Stimulated activated CD8-positive, alpha-beta memory T cell treated with anti-CD3 and anti-CD28 coated beads, Interleukin-7, amount 100 ng/mL, for 4 hours (primary cell): ENCODE measurements at places on chromosomes 4 and X.

GRCh38 chr4:30875658-30876269 is 155.6 kb downstream of the PCDH7 start:
- no peak for DNase-seq

DNA sequence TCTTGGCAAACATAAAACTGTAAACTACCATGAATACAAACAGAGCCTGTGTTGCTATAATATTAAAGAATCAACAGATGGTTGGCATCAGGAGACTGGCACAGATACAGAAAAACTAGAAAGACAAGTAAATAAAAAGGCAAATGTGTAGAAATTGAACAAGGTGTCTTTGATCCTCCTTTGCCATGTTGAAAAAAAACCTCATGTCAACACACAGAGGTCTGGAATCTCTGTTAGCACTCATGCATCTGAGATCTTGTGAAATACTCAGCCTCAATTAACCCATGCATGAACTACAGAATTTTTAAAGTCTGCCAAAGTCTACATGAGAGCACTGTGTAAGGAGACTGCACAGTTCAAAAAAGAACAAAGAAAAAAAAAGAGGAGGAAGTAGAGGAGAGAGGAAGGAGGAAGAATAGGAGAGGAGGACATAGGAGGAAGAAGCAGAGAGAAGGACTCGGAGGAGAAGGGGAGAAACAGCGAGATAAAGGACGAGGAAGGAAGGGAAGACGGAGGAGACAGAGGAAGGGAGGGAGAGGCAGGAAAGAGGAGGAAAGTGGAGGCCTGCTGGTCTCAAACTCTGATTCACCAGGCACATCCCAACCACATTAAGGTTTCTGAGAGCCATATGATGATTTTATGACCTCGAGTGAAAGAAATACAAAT is 52.8 kb downstream of the PRDM5 start:
- no peak for DNase-seq

- DNase-seq: no peak
Measured at GRCh38 chr4:113785781-113786180, 24.2 kb upstream of the CAMK2D start.

DNA sequence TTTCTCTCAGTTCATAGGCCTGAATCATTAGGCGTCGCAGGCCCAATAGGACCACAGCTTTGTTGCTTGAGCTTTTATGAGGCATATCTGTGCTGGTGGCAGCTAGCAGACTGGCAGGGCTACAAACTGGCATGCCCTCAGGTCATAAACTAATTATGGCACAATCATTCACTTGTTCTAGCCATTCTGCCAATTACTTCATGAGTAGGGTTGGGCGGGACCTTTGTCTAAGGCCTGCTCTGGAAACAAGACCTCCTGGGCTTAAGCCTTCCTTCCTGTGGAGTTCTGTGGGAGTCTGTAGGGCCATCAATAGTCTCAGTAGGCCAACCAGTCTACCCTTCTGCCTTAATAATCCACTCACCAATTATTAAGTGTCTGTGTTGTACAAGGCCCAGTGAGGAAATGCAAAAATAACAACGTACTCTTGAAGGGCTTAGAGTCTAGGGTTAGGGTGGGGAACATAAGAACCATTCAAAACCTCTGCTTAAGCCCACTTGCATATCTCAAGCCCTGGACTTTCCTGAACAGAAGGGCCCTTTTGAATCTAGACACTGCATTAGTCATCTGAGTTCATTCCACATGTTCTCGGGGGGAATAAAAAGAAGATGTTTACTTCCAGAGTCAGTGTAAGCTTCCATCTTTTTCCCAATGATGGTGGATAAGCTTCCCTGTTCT is 44.5 kb downstream of the SHROOM4 start:
- no peak for DNase-seq

DNA sequence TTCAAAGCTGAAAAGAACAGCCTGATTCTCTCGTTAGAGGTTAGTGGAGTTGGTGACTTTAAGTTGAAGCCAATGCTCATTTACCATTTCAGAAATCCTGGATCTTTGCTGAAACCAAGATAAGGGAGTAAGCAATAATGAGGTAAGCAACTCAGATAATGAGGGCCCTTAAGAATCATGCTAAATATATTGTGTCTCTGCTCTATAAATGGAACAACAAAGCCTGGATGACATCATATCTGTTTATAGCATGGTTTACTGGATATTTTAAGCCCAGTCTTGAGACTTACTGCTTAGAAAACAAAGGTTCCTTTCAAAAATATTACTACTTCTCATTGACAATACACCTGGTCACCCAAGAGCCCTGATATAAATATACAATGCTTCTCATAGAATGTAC is 276.7 kb upstream of the PPARGC1A start:
- DNase-seq: no peak

- DNase-seq: no peak
Measured at GRCh38 chr4:7530932-7531639, 96.4 kb upstream of the PSAPL1 start.

- no peak for DNase-seq
Measured at GRCh38 chrX:128848374-128848773, 674.9 kb downstream of the SMARCA1 start.

- DNase-seq: no peak
Measured at GRCh38 chrX:41351923-41352322, 18.0 kb downstream of the DDX3X start.

GRCh38 chr4:145719752-145720624 is 40.0 kb downstream of the C4orf51 start:
- DNase-seq: no peak

DNA sequence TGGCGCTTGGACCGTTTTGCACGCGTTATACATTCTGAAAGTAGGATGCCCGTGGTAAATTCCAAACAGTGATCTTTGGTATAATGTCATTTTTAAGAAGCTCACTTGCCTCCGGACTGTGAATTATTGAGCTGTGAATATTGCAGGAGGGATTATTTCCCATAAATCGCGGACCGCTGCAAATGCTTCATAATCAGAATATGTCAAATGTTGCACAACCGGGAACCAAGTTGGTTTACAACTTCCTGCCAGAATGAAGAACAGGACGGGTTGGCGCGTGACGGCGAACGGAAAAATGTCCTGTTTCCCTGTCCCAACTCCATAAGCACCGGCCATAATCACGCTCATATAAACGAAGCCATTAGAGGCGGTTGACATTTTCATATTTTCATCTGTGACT is 67.6 kb downstream of the SHOX start:
- DNase-seq: no peak

DNA sequence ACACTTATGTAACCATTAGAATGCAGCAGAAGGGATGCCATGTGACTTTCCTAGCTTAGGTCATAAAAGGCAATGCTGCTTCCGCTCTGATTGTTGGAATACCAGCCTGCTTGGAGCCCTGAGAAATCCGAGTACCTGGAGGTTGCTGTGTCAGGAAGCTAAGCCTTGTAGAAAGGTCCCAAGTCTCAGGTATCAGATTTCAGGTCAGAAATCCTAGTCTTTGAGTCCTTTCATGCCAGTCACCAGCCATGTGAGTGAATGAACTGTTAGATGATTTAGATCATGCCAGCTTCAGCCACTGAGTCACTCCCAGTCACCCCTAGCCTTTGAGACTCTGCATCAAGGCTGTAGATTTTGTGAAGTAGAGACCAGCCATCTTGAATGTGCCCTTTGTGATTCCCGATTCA is 23.5 kb downstream of the RAP1GDS1 start:
- DNase-seq: no peak

DNA sequence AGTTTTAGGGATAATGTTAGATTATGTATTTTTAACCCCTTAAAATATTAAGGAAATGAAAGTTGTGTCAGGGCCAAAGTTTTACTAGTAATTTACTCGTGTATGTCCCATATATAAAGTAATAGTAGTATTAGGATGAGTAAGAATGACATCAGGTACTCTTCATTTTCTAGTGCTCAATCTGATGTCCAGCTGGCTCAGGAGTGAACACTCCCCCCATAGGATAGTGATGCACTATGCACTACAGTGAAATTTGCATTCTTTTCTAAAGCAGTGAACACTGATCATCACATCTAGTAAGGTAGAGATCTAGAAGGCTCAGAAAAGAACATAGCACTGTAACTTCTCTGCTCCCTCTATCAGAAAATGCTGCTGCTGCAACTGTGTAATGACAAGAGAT is 409.7 kb downstream of the GLUD2 start:
- no peak for DNase-seq

DNA sequence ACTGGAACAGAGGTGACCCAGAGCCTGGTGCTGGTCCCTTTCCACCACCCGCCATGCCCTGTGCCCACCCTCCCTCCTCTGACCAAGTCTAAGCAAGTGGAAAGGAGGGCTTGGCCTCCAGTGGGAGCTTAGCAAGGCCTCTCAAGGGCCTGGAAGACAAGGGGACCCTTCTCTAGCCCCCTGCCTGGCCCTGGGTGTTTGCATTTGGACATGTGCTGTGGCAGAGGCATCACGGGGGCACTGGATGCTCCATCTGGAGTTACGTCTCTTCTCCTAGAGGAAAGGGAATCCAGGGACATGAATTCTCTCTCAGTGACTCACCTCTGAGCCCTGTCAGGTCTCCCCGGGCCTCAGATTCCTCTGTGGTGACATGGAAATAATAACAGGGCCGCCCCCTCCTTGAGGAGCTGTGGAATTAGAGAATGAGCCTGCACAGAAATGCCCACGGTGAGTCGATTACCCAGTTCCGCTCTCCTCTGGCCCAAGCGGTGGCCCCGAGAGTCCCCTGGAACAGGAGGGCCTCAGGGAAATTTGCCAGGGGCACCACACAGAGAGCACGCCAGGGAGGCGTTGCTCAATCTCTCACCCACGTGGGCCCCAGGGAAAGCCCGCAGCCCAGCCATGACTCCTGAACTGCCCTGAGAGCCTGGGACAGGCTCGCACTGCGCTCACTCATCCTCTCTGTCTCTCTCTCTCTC is 189.6 kb downstream of the BCOR start:
- DNase-seq: no peak

GRCh38 chr4:81906905-81907304 is 435.2 kb upstream of the RASGEF1B start:
- no peak for DNase-seq

DNA sequence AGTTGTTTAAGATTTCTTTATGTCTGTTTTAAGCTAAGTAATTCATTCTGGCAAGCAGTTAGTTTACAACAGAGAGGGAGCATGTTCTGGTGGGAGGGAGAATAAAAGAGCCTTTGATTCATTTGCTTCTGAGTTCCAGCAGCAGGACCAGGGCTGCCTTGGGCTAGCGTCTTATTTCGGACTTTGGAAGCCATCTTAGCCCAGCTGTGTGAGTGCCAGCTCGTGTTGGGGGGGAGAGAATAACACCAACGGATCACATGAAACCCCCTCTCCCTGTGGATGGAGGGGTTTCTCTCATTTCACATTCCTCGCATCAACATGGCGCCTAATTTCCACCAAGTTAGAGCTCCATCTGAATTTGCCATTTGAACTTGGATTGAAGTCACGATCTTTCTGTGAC is 7.4 kb downstream of the GAB1 start:
- DNase-seq: no peak

DNA sequence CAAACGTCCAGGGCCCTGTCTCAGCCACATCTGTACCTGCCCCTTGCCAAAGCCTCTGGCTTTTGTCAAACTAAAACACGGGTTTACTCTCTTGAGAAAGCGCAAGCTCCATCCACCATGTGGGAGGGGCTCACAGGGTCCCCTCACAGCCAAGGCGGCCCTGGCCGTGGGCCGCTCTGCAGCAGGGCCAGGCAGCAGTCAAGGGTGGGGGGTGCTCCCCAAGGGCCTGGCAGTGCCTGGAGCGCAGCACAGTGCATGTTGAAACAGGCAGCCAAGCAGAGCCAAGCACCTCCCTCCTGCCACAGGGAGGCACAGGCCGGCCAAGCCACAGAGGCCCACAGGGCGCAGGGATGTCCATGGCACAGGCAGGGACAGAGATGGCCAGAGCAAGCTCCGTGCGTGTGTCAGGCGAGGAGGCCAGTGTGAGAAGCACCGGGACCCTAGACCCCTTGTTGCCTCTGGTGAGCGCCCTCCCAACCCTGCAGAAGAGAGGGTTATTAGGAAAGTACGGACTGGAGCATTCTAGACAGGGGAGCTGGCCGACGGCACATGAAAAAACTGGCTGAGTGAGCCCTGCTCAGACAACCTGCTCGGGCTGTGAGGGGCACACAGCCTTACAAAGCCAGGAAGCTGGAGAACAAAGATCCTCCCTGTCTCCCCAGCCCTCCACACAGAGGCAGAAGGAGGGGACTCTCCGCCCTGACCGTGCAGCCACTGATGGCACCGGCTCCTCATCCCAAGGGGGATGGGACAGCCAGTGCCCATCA is 39.0 kb downstream of the FAM53A start:
- no peak for DNase-seq

- no peak for DNase-seq
Measured at GRCh38 chrX:69555481-69556041, 51.4 kb downstream of the NALF2 start.

GRCh38 chr4:1721666-1722550 is 587 bp downstream of the TACC3 start:
- DNase-seq: no peak

DNA sequence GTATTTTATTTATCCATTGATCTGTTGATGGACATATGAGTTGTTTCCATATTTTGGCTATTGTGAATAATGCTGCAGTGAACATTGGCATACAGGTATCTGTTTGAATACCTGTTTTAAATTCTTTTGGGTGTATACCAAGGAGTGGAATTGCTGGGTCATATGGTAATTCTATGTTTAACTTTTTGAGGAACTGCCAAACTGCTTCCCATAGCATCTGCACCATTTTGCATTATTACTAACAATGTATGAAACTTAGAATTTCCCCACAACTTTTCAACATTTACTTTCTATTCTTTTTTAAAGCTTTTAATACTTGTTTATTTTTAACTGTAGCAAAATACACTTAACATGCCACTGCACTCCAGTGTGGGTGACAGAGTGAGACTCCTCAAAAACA is 57.0 kb upstream of the MSN start:
- DNase-seq: no peak

- DNase-seq: no peak
Measured at GRCh38 chr4:30262379-30262778, 457.8 kb upstream of the PCDH7 start.

- DNase-seq: no peak
Measured at GRCh38 chrX:9859711-9860555, 73.7 kb downstream of the SHROOM2 start.

GRCh38 chr4:37872310-37872988 is 18.4 kb upstream of the TBC1D1 start:
- no peak for DNase-seq

GRCh38 chrX:71870208-71871098 is 40.2 kb upstream of the NHSL2 start:
- DNase-seq: no peak

DNA sequence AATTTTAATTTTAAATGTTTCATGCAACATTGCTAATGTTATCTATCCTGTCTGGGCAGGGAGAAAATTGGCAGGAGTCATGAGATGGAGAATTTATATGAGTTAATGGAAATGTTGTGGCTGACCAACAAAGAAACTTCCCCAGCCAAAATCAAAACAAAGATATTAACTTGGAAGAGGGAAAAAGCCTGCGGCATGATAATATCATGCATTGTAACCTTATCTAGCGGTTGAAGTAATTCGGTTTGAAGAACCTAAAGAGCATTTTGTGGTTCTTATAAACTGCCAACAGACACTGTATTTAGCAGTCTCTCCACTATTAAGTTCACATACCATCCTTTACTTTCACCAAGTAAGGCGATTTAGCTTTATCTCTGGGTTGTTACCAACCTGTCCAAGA is 42.3 kb downstream of the DKK2 start:
- DNase-seq: no peak

GRCh38 chrX:152202886-152203285 is 64.5 kb upstream of the MAGEA10 start:
- DNase-seq: no peak

GRCh38 chrX:110265661-110266060 is 52.2 kb downstream of the AMMECR1 start:
- no peak for DNase-seq
